ENCODE measurements at places on chromosomes 11 and 22.
A peak's percentile ranks its signal among the peaks of the same experiment; 100 is the strongest.

GRCh38 chr11:3160252-3161031 lies 4.7 kb downstream of the OSBPL5 start:
- peak; percentile 27 for DNase-seq

DNA sequence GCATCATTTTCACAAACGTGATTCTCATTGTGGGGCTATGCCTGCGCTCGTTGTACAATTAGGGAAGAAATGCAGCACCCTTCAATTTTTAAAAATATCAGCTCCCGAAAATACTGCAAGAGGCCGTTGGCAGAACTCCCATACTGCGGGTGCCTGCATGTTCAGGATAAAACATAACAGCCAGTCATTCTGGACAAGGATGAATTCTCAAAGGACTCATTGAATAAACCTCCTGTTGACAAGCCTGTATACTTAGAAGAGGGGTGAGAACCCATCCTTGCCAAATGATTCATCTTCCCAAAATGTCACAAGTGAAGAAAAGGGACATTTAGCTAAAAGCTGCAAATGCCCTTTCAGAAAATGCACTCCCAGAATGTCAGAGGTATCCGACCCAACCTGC lies 141.9 kb downstream of the CSNK2A3 start:
- no peak for DNase-seq

GRCh38 chr22:24506802-24507438 lies 11.8 kb downstream of the UPB1 start:
- peak; percentile 58 for DNase-seq

GRCh38 chr22:23220485-23221350 lies 40.4 kb downstream of the BCR start:
- DNase-seq, result no peak

- no peak for DNase-seq
These were observed 156.9 kb downstream of the DBX1 start for GRCh38 chr11:20003351-20003750.

DNA sequence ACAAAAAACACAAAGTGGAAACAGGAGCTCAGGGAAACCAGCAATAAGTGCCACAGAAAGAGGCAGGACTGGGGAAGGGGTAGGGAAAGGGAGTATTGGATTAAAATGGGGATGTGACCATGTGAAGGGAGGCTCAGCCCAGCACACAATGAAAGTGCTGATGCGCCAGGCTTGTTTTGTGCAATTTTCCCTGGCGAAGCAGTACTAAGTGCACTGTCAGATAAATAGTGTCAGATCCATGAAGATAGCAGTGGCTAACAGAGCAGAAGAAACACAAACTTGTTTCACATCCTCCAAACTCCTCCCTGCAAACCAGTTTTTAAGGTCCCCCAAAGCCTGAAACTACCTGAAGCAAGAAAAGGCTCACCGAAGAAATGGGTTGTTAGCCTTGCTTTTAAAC lies 50.7 kb upstream of the RAPSN start:
- DNase-seq, result no peak

GRCh38 chr11:103494491-103494890 lies 385.3 kb downstream of the DYNC2H1 start:
- no peak for DNase-seq

DNA sequence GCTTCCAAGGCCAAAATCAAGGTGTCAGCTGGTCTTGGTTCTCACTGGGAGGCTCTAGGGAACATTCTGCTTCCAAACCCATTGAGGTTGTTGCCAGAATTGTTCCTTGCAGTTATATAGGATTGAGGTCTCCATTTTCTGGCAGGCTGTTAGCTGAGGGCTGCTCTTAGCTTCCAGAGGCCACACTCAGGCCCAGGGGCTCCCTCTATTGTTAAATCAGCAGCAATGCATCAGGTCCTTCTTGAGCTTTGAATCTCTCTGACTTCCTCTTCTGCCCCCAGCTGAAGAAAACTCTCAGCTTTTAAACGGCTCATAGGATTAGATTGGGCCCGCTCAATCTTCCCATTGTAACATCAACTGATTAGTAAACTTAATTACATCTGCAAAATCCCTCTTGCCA lies 39.3 kb upstream of the BSX start:
- DNase-seq, result peak; percentile 2

GRCh38 chr11:36743039-36743438 lies 145.0 kb upstream of the RAG2 start:
- no peak for DNase-seq

- peak; percentile 59 for DNase-seq
These were observed 2.5 kb upstream of the BEST1 start for GRCh38 chr11:61947486-61948210.

Data from NCI-H187 (cell line).